Testis (tissue), 5 donors: ENCODE measurements at places on chromosomes 4 and X.

- DNase-seq: peak; percentile 18
These were observed 28.4 kb downstream of the ZNF185 start for GRCh38 chrX:152926279-152926678.

GRCh38 chr4:52212702-52213101 lies 161.6 kb downstream of the SPATA18 start:
- no peak for DNase-seq

GRCh38 chr4:183873409-183874185 lies 31.5 kb upstream of the STOX2 start:
- no peak for DNase-seq

- DNase-seq: no peak
These were observed 33.4 kb downstream of the C4orf54 start for GRCh38 chr4:99624141-99624719.

DNA sequence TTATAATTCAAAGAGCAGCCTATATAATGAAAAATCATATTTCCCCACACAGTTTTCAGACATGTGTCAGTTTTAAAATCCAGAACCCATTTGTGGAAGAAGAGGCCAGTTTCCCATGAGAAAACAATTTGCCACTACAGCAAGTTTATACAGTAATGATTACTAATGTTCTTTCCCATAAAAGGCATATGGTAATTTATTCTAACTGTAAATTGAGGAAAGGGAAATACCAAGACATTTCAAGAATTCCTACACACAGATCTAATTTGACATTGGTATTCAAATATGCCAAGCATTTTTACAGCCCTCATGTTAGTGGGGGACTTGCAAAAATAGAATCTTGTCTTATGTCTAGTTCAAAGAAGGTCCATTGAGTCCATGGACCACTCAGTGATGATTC lies 1368.6 kb downstream of the FSTL5 start:
- no peak for DNase-seq

DNA sequence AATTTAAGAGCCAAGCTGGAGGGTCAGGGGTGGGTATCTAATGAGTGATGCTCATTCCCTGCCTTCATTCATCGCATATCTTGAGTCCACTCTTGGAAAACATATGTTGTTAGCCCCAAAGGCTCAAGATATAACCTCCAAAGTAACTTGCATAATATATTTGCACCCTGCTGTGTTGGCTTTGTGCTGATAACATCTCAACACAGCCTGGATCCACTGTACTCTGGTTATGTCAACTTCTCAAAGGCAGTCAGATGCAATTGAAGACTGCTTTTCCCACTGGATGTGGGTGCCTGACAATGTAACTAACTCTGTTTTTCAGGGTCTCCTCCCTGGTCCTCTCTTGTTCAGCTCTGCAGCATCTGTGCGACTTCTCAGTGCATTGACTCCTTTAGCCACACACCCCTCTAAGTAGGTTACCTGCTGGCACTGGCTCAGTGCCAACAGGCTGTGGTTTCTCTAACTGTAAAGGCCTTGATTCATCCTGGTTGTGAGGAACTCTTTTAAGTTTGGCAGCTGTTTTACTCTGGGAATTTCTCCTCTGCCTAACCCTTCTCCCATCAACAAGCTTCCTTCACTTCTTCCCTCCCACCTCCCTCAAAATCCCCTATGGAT lies 28.1 kb downstream of the SLC16A2 start:
- no peak for DNase-seq

GRCh38 chr4:24559889-24560288 lies 24.5 kb downstream of the DHX15 start:
- no peak for DNase-seq

GRCh38 chrX:17579026-17579425 lies 158.3 kb upstream of the SCML1 start:
- DNase-seq: no peak

DNA sequence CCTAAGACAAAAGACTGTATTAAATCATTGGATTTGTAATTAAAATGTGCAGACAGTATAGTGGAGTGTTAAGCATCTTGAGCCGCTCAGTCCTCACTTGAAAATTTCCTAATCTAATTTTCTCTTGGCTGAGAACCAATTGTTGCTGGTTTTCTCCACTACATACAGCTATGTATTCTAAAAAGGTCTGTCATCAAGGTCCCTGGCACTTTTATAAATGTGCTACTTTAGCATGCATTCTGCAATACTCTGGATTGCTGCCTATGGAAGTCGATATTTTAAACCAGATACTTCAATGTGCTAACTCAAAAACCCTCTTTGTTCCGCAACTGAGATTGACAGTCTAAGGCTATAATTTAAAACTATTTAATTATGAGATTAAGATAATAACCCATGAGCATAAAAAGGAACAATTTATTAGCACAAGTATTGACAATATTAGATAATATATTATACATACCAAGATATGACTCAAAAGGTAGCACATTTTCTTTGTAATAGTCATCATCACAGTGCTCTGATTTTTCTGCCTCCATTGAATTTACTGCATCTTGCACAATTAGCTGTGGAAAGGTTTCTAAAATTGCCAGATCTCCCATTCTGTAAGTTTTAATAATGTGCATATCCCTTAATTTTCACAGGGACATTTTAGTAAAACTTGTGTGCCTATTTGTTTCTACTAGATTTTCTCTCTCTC lies 815.1 kb downstream of the ADGRL3 start:
- no peak for DNase-seq

DNA sequence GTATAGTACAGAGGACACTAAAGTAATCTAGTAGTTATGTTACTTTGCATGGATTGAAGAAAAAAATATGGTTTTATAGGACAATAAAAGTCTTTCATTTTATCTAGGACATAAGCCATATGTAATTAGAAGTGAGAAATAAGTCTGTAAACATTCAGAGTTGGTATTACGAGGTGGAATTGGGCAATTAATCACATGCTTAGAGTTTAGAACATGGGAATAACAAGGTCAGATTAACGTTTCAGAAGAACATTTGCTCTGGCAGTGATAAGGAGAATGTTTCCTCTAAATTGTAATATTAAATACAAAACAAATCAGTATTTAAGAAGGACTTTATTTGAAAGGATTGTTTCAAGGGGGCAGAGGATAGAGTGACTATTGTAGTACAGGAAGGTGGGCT lies 15.6 kb upstream of the SULT1E1 start:
- no peak for DNase-seq

- no peak for DNase-seq
These were observed 23.8 kb downstream of the TMEM131L start for GRCh38 chr4:153489856-153490558.

- DNase-seq: no peak
These were observed 69.0 kb downstream of the STAG2 start for GRCh38 chrX:124030520-124030919.

- no peak for DNase-seq
These were observed 85.0 kb upstream of the MYOZ2 start for GRCh38 chr4:119050527-119051090.

DNA sequence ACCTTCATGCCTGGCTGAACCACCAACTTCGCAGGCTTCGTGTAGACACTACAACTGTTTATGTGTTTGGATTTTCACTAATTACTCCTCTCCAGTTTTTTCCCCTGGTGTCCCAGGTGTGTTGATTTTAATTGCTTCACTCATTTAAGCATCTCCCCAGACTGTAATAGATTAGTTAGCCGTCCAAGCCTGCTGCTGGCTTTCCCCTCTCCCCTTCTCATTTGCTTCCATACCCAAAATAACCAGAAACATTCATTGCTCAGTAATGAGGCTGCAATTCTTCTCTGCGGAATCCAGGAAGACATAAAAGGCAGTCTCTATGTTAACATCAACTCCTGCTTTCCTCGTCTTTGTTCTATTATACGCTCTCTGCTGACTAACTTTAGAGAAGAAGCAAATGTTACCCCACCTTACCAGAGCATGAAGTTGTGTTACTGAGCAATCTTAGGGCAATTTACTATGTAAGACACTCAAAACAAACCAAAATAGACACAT lies 37.9 kb upstream of the SCRG1 start:
- no peak for DNase-seq

- DNase-seq: no peak
These were observed 304.4 kb upstream of the SLIT2 start for GRCh38 chr4:19947349-19947748.

DNA sequence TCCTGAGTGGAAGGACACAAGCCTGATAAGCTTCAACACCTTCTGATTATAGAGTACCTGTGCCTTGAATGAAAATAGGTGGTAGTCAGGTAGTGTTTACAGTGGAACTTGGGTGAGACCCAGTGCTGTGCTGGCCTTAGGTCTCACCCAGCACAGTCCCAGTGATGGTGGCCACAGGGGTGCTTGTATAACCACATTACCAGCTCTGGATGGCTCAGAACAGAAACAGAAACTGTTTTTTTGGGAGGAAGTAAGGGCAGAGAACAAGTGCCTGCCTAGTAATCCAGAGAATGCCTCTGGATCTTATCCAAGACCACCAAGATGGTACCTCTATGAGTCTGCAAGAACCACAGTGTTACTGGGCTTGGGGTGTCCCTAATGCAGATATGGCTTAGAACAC lies 171.5 kb upstream of the DIPK2B start:
- no peak for DNase-seq

DNA sequence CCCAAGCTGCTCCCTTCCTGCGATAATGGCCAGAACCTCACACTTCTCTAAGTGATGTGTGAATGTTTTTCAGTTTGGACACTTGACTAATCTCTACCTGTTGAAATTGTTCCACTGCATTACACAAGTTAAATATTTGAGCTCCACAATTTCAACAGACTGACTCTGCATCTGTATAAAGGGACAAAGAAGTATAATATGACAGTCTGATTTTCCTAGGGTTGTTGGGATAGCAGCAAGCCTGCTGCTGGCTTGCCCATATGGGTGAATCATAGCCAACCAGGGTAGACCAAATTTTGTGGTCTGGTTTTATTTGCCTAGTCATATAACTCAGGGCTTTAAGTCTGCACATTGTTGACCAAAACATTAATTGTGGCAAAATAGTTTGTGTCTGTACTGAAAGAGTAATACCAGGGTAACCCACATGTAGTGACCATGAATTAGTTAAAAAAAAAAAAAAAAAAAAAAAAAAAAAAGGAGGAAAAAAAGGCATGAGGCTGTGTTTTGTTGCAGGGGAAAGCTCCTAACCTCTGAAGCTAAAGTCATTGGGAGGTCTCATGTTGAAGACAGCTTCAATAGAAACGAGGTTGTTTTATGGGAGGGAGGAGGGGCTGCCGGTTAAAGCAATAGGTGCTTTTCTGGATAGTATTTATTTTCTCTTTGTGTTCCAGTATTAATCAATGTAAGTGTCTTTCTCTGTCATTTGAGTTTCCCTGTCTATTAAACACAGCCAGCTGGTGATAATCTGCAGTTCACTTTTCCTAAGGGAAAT lies 534.2 kb downstream of the RAB28 start:
- no peak for DNase-seq

GRCh38 chrX:153921511-153922446 lies 4.3 kb downstream of the ARHGAP4 start:
- DNase-seq: no peak

GRCh38 chr4:187017147-187017546 lies 293.5 kb upstream of the FAT1 start:
- DNase-seq: no peak

DNA sequence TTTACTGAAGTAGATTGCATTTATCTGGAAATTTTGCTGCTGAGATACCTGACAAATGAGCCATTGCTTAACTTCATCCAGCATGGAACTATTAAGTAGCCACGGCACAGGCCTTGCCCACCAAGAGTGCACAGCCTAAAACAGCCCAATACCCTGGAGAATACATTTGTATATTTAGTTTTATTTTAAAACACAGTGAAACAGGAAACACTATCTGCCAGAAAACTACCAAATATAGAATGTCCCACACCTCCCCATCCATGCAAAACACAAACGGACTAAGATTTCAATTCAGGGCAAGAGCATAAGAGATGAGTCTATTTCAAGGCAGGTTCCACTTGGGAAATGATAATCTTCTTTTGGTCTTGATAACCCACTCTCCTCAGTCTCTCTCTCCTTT lies 57.1 kb downstream of the MAML3 start:
- DNase-seq: no peak
